ENCODE measurements at places on chromosomes 4 and X. TPM values are rescaled to one million over a fixed set of nuclear protein-coding genes. Genes with fewer than 3 reads are reported as not detected.

DGAT2L6 gene
- not detected for polyA plus RNA-seq

GUCY1A1 gene
- polyA plus RNA-seq: 65.0 TPM

CFP gene
- polyA plus RNA-seq: 3.0 TPM

CLDN22 gene
- 1.2 TPM for polyA plus RNA-seq

GRCh38 chr4:127875791-127876190, 4.9 kb upstream of the PLK4 start:
- DNase-seq: no peak

GRCh38 chrX:153903238-153903980, 1.1 kb upstream of the AVPR2 start:
- DNase-seq: no peak

GRCh38 chrX:21438792-21439191, 64.6 kb downstream of the CNKSR2 start:
- DNase-seq: no peak

DNA sequence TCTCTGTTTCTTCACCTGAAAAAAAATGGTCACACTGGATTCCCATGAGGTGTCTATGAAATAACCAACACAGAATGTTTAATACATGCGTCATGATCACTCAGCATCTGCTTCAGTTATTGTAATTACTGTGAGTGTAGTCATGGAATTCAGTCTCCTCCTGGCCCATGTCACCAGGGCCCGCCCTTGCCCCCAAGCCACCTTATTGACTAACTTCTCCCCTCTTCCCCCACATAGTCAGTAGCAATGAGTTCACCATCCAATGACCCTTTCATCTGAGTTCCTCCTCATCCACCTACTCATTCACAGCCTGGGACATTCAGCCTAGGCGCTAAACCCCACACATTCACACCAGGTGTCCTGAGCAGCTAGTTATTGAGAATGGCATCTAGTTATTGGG, 15.6 kb downstream of the PNMA6F start:
- no peak for DNase-seq
